ENCODE measurements at places on chromosomes 2 and 18. TPM values are rescaled to one million over a fixed set of nuclear protein-coding genes. Genes with fewer than 3 reads are reported as not detected.

Gene AQP12A
- not detected for total RNA-seq

Gene EFEMP1
- not detected for total RNA-seq

Gene LINC00305
- not detected for total RNA-seq

Gene PIAS2
- total RNA-seq = 20.3 TPM

Gene KCNE4
- not detected for total RNA-seq

Gene SLC8A1
- 0.25 TPM for total RNA-seq

Gene TNFAIP6
- total RNA-seq = not detected

Gene FAHD2A
- 35.8 TPM for total RNA-seq

Gene CNTNAP5
- total RNA-seq = not detected

Gene SPDYA
- total RNA-seq = 0.93 TPM

Gene NYAP2
- not detected for total RNA-seq

Gene UPP2
- not detected for total RNA-seq

Gene CSRNP3
- total RNA-seq = not detected

Gene IL36G
- not detected for total RNA-seq

Gene TRABD2A
- total RNA-seq = 35.9 TPM

GRCh38 chr18:55534547-55534946 lies 53.4 kb downstream of the TCF4 start:
- DNase-seq = no peak

- DNase-seq = no peak
These were observed 46.6 kb upstream of the SERTAD2 start for GRCh38 chr2:64700133-64700809.

GRCh38 chr2:16851126-16851525 lies 185.5 kb upstream of the CYRIA start:
- no peak for DNase-seq

DNA sequence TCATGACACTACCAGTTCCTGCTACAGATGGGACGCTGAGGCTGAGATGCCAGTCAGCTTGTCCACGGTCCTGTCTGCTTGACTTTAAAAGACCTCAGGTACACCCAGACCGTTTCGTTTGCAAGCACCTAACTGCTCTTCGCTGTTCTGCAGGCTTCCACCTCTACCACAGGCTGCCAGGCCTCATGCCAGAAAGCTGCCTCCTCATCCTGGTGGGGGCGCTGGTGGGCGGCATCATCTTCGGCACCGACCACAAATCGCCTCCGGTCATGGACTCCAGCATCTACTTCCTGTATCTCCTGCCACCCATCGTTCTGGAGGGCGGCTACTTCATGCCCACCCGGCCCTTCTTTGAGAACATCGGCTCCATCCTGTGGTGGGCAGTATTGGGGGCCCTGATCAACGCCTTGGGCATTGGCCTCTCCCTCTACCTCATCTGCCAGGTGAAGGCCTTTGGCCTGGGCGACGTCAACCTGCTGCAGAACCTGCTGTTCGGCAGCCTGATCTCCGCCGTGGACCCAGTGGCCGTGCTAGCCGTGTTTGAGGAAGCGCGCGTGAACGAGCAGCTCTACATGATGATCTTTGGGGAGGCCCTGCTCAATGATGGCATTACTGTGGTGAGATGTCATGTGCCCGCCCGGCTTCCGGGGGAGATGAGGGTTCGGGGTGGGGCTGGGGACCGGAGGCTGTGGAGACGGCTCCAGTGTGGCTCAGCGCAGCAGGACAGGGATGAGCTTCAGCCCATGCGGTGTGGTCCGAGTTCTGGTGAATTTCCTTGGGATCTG lies 5.9 kb downstream of the SLC9A4 start:
- DNase-seq = no peak

DNA sequence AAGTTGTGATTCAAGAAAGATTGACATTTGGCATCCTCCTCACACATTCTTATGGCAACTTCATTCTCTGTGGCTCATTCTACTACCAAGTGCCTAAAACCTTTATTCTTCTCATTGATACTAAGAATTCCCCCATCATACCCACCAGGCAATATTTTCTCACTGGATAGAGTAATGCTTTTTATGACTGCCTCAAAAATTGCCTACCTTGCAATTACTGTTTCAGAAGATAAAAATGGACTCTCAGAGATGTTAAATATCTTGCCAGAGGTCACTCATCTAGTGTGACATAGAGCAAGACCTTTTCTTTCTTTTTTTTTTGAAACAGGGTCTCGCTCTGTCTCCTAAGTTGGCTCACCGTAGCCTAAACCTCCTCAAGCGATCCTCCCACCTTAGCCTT lies 192.8 kb upstream of the KYNU start:
- no peak for DNase-seq

DNA sequence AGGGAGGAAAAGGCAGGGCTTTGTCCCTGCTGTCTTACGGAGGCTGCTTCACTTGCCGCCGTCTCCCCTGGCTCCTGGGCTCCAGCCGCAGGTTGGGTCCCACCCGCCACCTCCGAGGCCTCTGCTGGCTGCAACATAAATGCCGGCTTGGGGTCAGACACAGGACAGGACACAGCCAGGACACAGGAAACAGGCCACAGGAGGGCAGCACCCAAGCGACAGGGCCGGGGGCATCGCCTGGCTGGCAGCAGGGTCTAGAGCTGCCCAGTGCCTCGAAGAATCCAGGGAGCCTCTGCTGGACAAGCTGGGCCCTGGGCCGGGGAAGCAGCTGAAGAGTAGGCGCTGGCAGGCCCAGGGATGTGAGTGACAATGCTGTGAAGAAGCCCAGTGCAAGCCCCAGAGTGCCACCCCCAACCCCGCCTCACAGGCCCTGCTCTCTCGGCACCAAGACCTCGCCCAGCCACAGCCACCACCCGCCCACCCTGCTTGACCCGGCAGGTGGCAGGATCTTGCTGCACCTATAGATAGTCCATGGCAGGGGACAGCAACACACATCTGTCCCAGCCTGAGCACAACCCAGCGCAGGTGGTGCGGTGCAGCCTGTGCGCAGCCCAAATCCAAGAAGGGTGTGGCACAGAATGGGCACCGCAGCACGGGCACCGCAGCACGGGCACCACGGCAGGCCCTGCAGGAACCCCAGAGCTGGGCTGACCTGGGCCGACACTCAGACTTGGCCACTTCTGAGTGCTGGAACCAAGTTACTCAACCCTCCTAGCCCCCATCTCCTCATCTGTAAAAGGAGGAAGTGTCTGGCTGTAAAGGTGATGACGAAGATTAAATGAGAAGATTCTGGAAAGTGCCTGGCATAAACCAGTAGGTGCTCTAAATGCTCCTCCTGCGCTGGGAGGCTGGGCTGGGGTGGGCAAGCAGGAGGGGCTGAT lies 55.6 kb downstream of the BIN1 start:
- no peak for DNase-seq

- DNase-seq = no peak
These were observed 3.8 kb downstream of the ANKRD12 start for GRCh38 chr18:9140381-9140780.

GRCh38 chr2:127715778-127716449 lies 14.6 kb downstream of the SFT2D3 start:
- DNase-seq = no peak

- DNase-seq = no peak
These were observed 140.1 kb upstream of the B3GNT2 start for GRCh38 chr2:62055724-62056336.

DNA sequence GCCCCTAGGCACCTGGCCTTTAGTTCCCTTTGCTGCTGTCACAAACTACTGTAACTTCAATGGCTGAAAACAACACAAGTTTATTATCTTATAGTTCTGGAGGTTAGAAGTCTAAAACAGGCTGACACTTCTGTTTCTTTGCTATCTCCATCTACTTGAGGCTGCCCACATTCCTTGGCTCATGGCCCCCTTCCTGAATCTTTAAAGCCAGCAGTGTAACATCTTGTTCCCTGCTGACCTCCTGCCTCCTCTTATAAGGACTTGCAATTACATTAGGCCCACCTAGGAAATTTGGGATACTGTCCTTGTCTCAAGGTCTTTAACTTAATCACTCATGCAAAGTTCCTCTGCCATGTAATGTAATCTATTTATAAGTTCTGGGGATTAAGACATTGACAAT lies 6.5 kb downstream of the SMYD1 start:
- no peak for DNase-seq

DNA sequence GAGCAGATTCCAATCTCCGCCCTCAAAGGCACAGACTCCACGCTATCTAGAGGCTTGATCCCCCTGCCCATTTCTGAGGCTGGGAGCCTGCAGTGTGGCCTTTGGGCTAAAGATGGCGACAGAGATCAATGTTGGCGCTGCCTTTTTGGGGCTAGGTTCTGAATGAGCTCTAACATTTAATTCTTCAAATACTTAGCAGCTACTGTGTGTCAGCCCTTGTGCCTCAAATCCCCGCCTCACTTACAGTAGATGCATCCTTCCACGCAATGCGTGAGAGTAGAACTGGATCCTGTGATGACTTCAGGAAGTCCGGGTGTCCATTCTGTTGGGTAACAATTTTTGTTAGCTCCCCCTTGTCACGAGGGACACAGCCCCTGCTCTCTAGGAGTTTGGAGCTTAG lies 12.4 kb downstream of the IL1F10 start:
- peak; percentile 60 for DNase-seq

DNA sequence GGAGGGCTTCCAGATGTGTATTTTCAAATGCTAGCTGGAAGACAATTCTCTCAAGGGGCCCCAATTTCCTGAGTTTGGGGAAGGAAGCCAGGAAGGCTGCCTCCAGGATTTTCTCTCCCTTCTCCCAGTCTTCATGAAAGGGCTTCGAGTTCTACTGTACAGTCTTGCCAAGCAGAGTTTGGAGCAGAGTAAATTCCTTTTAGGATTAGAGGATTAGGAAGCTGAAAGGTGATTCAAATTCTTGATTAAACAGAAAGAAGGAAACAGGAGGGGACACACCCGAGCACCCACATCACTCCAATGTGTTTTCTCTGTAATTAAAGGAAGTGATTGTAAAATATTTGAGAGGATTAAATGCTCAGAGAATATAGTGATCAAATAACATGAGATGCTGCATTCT lies 217.8 kb downstream of the SETBP1 start:
- DNase-seq = no peak

DNA sequence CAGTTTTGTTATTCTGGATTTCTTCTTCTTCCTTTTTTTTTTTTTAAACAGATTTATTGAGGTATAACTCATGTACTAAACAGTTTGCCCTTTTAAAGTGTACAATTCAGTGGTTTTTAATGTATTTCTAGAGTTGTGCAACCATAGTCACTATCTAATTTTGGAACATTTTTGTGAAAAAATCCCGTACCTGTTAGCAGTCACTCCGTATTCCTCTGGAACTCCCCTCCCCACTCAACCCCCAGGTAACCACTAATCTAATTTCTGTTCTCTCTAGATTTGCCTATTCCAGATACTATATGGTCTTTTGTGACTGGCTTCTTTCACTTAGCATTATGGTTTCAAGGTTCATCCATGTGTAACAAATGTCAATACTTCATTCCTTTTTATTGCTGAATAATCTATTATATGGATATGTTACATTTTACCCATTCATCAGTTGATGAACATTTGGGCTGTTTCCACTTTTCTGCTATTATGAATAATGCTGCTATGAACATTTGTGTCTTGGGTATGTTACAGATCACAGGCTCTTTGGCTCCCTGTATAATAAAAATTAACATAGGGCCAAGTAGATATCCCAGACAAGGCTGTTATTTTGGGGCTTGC lies 21.9 kb downstream of the EHBP1 start:
- no peak for DNase-seq

GRCh38 chr18:14964002-14964401 lies 216.0 kb downstream of the ANKRD30B start:
- DNase-seq = no peak

GRCh38 chr2:235171550-235172031 lies 219.8 kb downstream of the SH3BP4 start:
- no peak for DNase-seq

GRCh38 chr2:46122318-46122976 lies 174.8 kb upstream of the EPAS1 start:
- no peak for DNase-seq

DNA sequence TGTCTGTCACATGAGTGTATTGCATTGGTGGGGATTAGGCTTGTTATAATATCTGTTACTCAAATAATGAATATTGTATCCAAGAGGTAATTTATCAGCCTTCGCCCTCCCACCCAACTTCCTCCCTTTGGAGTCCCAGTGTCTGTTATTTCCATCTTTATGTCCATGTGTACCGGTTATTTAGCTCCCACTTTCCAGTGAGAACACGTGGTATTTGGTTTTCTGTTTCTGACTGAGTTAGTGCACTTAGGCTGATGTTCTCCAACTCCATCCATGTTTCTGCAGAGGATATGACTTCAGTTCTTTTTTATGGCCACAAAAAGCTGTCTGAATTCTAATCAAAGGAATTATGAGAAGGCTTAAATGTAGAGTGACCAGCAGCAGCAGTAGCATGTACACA lies 104.0 kb upstream of the ARHGAP28 start:
- no peak for DNase-seq

DNA sequence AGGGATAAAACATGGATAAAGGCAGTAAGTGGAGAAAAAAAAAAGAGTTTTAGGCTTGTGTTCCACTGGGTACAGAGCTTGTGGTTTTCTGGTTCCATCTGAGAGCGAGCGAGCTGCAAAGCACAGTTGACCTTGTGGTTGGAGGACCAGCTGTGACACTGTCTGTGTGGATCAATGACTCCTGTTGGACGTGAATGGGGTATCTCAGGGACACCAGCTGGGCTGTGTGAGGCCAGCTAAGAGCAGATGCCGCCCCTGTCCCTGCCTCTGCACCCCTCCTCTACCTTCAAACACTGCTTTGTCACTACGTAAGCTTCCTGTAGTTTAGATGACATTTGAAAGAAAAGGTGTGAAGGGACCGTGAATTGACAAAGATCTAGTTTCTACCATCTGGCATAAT lies 67.8 kb downstream of the QPCT start:
- DNase-seq = no peak

- no peak for DNase-seq
These were observed 439.8 kb downstream of the TGIF1 start for GRCh38 chr18:3889803-3890202.

- DNase-seq = no peak
These were observed 113.0 kb upstream of the NEDD4L start for GRCh38 chr18:57931038-57931437.

GRCh38 chr2:225309516-225309915 lies 90.0 kb upstream of the NYAP2 start:
- no peak for DNase-seq

DNA sequence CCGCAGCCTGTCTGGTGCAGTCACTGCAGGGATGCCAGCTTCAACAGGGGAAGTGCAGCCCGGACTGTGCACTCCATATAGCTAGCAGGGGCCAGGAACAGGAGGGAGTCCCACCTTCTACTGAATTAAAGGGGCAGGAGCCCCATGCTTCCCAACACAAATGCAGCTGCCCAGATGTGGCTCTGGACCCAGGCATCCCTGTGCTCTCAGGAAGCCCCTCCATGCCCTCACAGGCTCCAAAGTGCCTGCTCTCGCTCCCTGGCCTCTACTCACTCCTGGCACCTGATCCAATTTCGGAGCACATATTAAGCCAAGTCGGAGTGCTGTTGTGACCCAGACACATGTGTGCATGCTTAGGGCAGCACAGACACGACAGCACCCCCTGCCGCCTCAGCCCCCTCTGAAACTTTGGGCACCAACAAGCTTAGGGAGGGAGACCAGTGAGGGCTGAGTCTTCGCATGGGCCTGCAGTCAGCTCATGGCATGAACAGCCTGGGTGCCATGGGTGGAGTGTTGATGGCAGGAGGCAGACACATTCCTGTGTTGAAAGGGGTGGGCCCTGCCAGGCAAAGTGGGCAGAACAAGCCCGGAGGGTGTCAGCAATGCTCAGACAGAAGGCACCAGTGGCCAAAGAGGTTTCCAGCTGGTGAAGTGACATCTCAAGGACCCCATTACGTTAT lies 83.5 kb downstream of the ZNF804A start:
- no peak for DNase-seq

Measured in activated CD4-positive, alpha-beta memory T cell treated with anti-CD3 and anti-CD28 coated beads, Interleukin-2, amount 10 ng/mL, durations not matched to agents 7 days and 5 days (primary cell).